ENCODE measurements at places on chromosomes 3 and 15.

DNA sequence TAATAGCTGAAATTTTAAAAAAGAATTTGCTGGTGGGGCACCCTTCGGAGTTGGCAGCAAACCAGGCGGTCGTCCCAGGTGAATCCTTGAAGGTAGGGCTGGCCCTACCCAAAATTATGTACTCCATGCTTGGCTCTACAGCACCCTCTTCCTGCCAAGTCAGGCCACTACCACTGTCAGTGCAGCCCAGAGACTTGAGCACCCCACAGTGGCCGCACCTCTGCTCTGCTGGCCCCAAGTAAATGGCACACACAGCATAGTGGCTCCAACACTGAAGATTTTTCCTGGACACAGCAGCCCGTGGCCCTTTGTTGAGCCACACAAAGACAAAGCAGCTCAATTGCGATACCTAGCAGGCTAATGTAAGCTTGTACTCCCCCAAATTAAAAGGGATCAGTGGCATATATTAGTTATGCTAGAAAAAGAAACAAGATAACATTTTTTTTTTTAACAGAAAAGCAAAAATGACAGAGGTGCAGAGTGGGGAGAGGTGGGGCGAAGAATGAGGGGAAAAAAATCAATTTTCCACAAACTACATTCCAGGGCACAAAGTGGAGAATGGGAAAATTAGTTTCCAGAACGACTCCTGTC is 250.5 kb downstream of the UACA start:
- no peak for DNase-seq

- no peak for DNase-seq
Measured at GRCh38 chr3:58034738-58035523, 26.7 kb downstream of the FLNB start.

- DNase-seq = no peak
Measured at GRCh38 chr15:73923488-73924164, 2.6 kb upstream of the LOXL1 start.

DNA sequence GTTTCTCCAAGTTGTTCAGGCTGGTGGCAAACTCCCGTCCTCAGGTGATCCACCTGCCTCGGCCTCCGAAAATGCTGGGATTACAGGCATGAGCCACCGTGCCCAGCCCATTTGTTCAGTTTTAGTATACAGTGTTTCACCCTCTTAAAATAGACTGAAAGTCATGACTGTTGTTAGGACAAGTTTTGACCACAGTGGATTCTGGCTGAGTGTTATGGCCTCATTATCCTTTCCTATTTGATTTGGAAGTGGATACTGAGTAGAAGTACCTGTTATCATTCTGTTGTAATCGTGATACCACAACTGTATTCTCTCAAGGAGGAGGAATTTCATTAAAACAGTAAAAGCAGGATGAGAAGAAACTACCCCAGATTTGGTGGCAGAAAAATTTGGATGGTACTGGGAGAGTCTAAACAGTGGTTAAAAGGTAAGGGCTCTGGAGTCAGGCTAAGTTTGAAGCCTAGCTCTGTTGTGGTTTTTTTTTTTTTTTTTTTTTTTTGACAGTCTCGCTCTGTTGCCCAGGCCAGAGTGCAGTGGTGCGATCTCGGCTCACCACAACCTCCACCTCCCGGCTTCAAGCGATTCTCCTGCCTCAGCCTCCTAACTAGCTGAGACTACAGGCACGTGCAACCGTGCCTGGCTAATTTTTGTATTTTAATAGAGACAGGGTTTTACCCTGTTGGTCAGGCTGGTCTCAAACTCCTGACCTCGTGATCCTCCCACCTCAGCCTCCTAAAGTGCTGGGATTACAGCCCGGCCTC is 2.6 kb downstream of the MAP2K1 start:
- no peak for DNase-seq

DNA sequence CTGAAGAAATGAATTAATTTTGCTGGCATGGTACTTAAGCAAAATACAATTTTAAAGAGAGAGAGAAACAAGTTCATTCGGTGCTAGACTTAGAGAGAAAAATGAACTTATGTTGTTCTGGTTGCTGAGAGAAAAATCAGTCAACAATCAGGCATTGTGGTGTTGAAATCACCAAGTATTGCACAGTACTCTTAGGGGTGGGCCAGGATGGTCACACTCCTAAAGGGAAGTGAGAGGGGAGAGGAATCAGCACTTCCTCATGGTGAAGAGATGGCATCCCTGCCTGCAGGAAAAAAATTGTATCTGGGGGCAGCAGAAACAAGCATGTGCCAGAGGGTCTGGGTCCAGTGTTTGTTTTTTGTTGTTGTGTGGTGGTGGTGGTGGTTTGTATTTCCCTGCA is 7.0 kb upstream of the DMXL2 start:
- no peak for DNase-seq
